Stimulated activated CD8-positive, alpha-beta memory T cell treated with anti-CD3 and anti-CD28 coated beads, Interleukin-7, amount 100 ng/mL, for 4 hours (primary cell): ENCODE measurements at places on chromosomes 11 and 22.

- DNase-seq = no peak
Measured at GRCh38 chr22:43167001-43167589, 15.7 kb downstream of the TSPO start.

DNA sequence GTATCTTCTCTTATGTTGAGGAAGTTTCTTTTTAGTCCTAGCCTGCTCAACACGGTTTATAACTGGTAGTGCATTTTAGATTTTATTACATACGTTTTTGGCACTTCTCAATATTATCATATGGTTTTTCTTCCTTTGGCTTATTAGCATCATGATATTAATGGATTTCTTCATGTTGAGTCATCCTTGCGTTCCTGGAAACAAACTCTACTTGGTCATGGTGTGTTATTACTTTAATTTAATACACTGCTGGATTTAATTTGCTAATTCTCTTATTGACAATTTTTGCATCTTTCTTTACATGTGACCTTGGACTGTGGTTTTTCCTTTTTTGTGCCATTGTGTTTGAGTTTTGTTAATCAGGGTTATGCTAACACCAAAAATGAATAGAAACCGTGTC, 20.5 kb downstream of the IGF2 start:
- no peak for DNase-seq

DNA sequence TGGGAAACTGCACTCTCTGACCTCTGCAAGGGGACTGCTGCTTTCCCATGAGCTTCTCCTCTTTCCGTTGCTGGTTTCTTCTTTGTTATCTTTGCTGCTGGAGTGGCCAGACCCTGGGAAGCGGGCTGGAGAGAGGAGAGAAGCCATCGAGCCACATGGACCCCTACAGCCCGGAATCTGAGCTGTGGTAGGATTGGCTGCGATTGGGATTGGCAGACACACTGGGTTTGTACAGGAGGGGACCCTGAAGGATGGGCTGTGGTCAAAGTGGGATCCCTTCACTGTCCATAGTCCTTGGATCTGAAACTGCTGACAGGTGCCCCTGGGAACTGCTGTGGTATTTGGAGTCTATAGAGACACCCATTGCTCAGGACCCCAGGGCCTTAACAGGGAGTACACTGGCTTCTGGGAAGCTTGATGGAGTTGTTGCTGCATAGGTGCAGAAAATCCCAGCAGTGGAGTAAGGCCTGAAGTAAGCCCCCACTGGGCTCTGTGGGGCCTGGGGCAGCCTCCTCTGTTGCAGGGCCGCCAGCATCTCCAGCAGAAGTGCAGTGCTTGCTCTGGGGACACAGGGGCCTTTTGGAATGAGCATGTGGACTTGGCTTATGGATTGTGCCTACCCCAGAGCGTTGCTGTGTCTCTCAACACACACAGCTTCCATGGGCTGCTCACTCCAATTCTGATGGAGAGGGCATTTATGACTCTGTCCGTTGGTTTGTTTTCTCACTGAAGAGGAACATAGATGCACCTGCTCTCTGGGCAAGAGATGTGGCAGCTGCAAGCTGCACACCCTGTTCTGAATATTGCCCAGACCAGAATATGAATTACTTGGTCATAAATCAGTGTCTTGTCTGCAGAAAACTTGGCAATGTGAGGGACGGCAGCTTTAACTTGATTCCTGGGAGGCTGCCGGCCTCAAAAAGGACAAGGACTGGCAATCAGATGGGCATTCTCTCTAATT, 32.0 kb downstream of the BCR start:
- no peak for DNase-seq

DNA sequence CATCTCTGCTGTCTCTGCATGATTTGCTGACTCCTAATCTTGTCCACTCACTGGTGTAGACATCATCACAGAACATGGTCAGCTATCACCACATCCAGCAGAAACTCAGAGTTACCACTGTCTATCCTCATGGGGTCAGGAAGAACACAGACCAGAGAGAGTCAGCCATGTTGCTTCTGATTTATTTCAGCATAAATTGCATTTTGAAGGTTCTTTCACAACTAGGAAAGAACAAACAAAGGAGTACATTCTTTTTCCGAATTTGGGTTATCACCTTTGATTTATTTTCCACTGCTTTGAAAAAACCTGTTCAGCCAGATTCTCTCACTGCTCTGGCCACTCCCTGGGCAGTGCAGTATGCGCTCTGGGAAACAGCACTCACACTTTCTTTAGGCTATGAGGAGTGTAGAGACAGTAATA, 172.0 kb upstream of the MTMR2 start:
- no peak for DNase-seq

DNA sequence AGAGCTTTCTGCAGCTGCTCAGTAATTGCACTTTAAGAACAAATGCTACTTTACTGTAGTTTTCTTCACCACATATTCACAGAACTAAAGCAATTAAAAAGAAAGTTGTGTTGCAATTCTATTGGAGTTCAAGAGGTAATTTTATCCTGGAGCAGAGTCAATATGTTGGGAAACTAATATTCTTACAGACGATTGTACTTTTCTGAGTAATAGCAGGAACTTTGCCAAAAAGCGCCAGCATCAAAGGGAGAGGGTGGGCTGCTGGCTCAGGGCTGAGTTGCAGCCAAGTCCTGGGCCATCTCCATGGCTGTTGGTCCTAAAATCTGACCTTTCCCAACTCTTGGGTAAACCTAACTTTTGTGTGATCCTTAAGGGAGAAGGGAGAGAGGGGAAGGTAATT, 73.6 kb upstream of the MYO18B start:
- no peak for DNase-seq

DNA sequence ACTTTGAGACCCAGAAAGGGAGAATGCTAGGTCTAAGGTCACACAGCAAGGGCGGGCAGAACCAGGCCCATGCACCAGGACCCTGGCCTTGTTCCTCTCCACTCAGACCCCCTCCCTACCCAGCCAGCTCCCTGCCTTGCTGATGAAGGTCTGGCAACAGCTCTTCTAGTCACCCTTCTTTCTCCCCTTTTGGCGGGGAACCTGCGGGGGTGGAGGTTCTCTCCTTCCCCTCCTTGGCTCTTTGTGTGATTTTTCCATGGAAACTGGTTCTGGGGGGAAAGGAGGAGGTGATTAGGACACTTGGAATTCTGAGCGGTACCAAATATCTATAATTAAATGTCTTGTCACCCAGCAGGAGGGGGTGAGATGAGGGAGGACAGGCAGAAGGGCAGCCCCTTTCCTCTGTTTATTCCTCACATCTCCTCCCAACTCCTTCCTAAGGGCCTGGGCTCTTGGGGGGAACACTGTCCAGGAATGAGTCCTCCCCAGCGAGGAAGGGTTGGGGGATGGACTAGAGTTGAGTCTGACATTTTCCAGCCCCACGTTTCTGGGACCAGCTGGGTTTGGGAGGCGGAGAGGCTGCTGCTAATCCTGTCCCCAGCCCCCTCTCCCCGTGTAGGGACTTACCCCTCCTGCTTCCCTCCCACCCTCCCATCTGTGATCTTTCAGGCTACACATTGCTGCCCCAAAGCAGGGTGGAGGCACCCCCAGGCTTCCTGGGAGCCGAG, 7.4 kb downstream of the ARHGEF17 start:
- DNase-seq = no peak

DNA sequence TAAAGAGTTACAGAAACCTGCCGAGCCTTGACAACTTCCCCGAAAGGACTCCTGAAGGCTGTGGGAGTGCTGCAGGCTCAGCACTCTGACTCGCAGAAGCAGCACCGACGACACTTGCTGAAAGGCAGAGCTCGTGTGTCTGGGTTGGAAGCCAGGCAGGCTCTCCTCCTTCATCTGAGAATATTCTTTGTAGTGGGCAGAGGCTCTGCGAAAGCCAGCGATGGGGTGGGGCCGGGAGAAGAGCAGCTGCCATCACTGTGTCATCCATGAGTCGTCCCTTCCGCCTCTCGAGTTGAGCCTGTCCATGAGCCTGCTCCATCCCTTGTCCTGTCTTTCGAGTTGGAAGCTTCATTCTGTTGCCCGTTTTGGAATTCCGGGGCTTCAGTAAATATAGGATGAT, 11.9 kb downstream of the GLB1L2 start:
- no peak for DNase-seq

- no peak for DNase-seq
Measured at GRCh38 chr11:72570893-72571661, 103.1 kb downstream of the PDE2A start.

- no peak for DNase-seq
Measured at GRCh38 chr11:3803726-3804495, 4.4 kb upstream of the PGAP2 start.

GRCh38 chr11:72409458-72409857, 24.9 kb downstream of the CLPB start:
- no peak for DNase-seq

DNA sequence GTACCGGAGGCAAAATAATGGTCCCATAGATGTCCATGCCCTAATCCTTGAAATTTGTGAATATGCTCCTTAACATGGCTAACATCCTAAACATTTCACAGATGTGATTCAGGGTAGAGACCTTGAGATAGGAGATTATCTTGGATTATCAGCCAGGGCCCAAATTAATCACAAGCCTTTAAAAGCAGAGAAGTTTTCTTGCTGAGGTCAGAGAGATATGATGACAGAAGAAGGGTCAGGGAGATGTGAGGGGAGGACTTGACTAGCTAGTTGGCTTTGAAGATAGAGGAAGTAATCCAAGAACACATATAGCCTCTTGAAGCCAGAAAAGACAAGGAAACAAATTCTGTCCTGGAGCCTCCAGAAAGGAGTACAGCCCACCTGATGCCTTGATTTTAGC, 19.1 kb upstream of the FDX1 start:
- DNase-seq = no peak

GRCh38 chr11:5891216-5891800, 1.7 kb upstream of the OR52E5 start:
- no peak for DNase-seq

GRCh38 chr22:45585946-45586540, 83.4 kb downstream of the FBLN1 start:
- DNase-seq = no peak

DNA sequence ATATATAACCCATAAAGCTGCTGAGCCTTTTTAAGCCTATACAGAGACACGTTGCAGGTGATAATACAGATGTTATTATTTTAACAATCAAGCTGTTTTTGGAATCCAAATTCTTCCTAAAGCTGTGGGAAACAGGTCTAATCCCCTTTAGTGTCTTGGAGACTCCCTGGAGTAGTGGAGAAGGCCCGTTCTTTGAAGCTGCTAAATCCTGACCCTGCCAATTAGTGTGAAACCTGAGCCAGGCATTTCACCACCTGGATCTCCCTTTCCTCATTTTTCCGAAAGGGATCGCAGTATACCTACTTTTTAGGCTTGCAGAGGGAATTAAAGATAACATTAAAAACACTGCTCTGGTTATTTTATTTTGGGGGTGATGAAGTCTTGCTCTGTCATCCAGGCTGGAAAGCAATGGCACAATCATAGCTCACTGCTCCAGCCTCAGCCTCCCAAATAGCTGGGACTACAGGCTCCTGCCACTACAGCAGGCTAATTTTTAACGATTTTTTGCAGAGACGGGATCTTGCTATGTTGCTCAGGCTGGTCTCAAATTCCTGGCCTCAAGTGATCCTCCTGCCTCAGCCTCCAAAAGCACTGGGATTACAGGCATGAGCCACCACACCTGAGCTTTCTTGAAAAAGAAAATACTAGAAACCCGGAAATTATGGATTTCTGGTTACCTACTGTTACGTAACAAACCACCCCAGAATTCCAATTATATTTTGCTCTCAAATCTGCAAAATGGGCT, 1.7 kb upstream of the EIF4ENIF1 start:
- DNase-seq = no peak

GRCh38 chr11:47863189-47863897, 15.2 kb upstream of the NUP160 start:
- no peak for DNase-seq

- DNase-seq = no peak
Measured at GRCh38 chr11:107969219-107969618, 39.5 kb upstream of the CUL5 start.
